ENCODE measurements at places on chromosomes 1 and 21. TPM values are rescaled to one million over a fixed set of nuclear protein-coding genes. Genes with fewer than 3 reads are reported as not detected.
A peak's percentile ranks its signal among the peaks of the same experiment; 100 is the strongest.

ANKRD35 gene
- total RNA-seq: not detected

ANGPTL7 gene
- total RNA-seq: not detected

FAM167B gene
- total RNA-seq: not detected

GRCh38 chr1:167431261-167431908 is 86.9 kb downstream of the CD247 start:
- DNase-seq: no peak

DNA sequence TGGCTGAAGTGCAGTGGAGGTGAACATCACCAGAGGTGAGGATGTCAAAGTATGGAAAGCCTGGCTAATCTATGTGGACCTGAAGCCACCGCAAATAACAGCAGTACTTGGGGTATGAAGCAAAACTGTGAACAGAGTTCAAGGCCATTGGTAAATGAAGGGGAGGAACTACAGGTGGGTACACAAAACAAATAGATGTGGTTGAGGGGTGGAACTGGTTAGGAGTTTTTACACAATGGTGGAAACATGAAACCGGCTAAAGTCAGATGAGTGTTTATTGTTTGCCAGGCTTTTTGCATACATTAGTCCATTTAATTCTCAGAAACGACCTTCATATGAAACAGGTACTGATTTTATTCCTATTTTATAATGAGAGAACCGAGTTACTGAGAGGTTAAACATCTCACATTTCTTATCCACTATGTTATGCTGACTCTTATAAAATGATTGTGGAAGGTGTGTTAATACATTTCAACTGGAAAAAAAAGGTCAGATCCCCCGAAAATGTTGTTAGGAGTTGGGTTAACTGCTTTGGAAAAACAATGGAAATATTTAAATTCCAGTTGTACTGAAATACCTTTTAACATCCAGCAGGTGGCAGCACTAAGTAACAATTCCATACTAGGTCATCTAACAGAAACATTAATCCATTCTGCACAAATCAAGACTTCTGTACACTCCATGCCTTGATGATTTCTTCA is 44.3 kb upstream of the GTF2B start:
- DNase-seq: no peak

DNA sequence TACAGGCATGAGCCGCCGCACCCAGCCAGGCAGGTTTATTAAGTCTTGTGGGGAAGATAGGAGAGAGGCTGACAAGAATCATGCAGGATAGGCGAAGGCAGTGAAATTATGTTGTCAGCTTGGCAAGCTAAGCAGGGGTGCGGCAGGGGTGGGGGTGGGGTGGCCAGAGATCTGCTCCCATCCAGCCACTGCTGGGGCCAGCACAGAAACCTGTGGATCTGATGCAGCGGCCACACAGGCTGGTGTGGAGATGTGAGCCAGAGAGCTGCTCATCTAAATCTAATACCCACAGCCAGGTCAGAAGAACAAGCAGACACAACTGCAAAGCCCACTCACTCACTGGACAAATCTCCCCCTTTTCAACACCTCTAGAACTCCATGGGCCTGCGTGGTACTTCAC is 68.7 kb downstream of the KCTD3 start:
- DNase-seq: no peak

DNA sequence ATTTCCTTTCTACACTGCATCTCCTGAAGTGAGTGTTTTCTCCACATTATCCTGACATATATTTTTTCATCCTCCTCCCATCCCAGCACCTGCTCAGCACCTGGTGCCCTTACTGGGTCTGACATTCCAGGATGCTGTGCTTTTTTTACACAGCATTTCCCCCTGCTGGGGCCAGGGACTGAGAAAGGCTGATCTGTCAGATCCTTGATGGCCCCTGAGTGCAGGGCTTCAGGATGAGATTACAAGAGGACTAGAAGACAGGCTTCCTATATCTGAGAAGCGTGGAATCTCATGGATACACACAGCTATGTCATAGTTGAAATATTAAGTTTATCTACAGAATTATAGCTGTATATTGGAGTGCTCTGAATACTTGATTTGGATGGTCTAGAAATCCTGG is 24.4 kb downstream of the RCAN1 start:
- no peak for DNase-seq

- DNase-seq: peak; percentile 55
Observed at GRCh38 chr1:5744911-5745799, 247.1 kb downstream of the NPHP4 start.

- DNase-seq: peak; percentile 39
Observed at GRCh38 chr1:8078176-8078671, 52.1 kb upstream of the ERRFI1 start.

All from stomach (tissue), 19 donors.